Stimulated activated CD4-positive, alpha-beta T cell treated with anti-CD3 and anti-CD28 coated beads, Interleukin-12 subunit alpha, Interleukin-12 subunit beta, amount 100 ng/mL, for 48 hours (primary cell): ENCODE measurements at places on chromosomes 4 and X.
A peak's percentile ranks its signal among the peaks of the same experiment; 100 is the strongest.

DNA sequence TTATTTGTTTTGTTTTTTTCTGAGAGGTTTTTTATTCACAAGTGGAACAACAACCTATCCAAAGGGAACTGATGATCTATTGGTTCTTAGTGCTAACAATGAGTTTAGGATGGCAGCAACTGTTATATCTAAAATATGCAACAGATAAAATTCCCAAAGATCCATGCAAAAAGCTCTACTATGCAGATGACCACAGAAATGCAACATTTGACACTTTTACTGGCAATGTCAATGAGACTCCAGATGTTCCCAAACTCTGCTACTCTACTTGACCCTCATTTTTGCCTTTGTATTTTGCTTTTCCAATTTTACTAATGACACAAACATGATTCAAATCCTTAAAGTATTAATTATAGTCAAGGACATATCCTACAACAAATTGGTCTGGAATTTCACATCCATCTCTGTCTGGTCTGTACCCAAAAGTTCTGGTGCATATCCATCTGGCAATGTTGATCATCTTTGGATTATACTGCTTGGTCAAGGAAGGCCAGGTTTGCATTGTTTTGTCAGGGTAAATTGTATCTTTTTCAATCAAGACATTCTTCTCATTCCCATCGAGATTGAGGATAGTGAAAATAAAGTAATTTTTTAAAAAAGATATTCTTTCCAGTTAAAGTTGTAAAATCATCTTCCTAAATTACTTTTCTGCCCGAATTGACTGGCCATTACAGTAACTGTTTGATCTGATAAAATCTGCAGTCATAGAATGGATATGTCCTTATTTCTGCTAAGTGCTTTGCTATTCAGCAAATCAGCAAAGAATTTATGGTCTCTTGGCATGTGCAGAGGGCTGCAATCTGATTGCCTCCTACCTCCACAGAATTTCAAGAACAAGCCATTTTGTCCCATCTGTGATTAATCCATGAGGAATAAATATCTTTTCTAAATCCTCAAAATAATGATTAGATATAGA is 73.6 kb downstream of the FGFBP1 start:
- DNase-seq = no peak

DNA sequence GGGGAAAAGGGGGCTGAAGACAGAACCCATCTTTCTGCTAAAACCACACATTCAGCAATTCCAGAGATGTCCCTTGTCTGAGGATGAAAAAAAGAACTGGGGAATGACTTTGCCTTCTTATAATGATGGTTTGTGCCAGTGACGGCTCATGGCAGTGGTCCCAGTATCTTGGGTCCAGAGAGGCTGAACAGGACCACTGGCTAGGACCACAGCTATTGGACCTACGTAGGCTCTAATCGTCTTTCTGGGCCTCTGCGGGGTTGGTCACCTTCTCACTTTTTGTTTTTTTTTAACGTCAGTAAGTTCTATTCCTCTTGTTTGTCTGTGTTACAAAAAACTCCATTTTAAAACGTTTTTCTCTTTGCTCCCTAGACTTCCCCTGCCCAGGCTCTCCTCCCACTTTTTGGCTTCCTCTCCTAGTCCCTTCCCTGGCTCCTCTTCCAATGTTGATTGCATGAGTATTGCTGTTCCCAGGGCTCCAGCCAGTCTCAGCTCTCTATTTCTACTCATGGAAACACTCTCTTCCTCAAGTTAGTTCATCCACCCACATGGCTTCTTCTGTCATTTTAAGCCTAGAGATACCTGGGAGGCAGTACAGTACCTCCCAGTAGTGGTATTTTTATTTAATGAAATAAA is 52.6 kb upstream of the STX18 start:
- no peak for DNase-seq

- DNase-seq = no peak
Observed at GRCh38 chr4:40205259-40206198, 8.7 kb downstream of the RHOH start.

DNA sequence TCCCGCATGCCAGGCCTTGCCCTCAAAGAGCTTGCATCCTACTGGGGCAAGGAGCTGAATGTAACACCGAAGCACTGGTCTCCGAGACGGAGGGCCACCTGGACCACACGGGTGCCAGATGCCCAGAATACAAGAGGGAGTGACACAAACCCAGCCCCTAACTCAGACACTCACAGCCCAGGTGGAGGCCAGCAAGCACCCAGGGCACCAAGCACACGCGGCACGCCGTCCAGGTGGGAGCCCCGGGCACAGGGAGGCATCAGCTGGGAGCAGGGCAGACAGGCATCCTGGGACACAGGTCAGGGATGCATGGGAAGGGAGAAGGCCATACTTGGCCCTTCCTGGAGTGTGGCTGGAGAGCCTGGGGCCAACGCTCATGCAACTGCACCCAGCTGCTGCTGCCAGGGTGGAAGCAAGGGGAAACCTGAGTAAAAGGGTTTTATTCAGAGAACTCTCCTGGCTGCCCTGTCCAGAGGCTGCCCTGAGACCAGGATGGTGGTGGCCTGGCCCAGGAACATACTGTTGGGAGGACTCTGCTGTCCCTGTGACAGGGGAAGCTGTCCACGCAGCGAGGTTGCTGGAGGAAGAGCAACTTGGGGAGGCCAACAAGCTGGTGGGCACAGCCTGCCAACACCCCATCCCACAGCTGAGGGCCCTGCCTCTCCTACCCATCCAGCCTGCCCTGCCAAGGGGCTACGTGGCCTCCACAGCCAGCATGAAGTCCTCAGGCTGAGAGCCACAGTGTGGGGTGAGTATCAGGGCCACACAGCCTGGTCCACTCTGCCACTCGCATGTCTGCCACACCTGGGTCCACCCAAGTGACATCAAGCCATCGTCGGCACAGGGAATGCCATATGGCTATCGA is 22.2 kb upstream of the PPP2R2C start:
- DNase-seq = no peak

GRCh38 chr4:70902577-70903290 is 565 bp downstream of the MOB1B start:
- peak; percentile 1 for DNase-seq

GRCh38 chr4:43754566-43754965 is 694.0 kb downstream of the KCTD8 start:
- no peak for DNase-seq

GRCh38 chr4:127450276-127450675 is 182.5 kb upstream of the INTU start:
- DNase-seq = no peak

- no peak for DNase-seq
Observed at GRCh38 chr4:126427853-126428252, 1113.1 kb downstream of the FAT4 start.

GRCh38 chr4:170698334-170698733 is 608.6 kb upstream of the AADAT start:
- no peak for DNase-seq

GRCh38 chr4:181520790-181521189 is 722.4 kb upstream of the TENM3 start:
- DNase-seq = no peak

DNA sequence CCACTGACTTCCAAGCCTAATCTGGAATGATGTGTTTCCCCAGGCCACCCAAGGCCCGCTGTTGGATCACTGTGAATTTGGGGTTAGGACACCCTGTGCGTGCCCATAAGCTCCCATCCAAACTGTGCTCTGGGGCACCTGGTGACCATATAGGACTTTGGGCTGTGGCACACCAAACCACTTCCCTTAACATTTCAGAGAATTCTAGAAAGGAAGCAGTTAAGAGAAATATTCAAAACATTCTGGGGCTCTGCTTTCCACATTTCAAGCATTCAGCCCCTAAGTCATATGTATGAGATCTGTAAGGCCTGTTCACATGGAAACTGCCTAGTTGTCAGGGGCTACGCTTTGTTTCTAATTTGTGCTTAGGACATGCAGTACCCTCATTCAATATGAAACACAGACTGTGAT is 14.4 kb downstream of the VGLL1 start:
- DNase-seq = no peak

- peak; percentile 54 for DNase-seq
Observed at GRCh38 chrX:80807992-80808735, 1.5 kb downstream of the BRWD3 start.

GRCh38 chrX:39613482-39613995 is 484.2 kb downstream of the BCOR start:
- no peak for DNase-seq

DNA sequence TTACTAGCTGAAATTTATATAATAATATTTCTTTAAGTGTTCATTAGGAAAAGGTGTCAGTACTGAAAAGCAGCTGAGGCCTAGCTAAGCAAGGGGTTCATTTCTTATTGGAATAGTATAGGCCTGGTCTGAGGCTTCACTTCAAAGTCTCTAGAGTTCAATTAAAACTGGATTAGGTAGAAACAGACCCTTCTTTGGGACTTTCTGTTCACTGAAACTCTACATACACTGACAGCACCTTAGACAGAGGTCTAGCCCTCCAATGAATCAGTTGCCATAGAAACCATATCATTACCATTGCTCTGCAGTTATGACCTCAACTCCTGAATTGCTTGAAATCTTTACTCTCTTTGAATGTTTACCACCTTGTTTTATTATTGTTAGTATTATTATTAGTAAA is 86.4 kb upstream of the MAB21L2 start:
- no peak for DNase-seq

DNA sequence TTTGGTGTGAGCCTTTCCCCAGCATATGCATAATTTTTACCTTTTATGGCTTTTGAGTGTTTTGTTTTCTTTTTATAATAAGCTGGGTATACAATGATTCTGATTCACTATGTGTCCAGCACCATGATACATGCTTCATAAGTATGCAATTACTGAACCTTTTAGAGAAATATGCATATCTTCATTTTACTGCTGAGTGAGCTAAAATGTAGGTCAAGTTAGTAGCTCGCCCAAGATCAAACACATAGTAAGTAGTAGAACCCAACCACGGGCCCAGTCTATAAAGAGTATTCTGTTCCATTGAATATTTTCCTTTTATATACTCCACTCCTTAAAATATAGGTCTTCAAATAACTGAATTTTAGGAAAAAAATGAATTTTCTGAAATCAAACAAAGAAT is 362.4 kb upstream of the HTR2C start:
- DNase-seq = no peak

DNA sequence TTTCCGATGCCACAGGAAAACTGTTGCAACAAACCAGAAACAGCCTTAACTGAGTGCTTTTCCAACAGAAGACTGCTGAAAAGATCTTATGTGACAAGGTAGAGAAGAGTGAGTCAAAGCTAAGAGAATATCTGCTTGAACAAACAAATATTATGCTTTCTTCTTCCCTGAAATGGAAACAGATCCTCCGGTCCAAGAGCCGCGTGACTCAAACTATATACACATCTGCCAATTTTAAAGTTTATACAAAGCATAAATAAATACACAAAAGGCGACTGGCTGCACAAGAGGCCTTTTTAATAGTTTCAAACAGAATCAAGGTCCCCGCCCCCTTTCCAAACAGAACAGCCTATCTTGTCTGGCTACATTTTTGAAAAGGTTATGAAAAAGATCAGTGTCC is 329.7 kb upstream of the F9 start:
- DNase-seq = no peak

DNA sequence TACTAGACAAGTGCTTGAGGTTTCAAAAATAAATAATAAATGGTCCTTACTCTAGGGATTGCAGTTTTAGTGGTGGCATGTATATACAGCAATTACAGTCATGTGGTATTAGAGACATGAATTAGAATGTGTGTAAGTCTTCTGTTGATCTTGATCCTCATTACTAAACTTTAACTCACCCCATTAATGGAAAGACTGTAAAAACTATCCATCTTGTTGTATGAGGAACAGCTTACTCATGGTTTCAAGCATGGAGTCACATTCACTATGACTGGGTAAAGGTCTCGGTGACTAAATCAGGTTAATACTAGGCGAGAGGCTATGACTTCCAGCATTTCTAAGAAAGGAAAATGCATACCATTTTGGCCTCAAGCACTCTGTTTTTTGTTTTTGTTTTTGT is 107.0 kb upstream of the HPGD start:
- DNase-seq = no peak

GRCh38 chr4:153045111-153045982 is 109.2 kb downstream of the FHDC1 start:
- no peak for DNase-seq

DNA sequence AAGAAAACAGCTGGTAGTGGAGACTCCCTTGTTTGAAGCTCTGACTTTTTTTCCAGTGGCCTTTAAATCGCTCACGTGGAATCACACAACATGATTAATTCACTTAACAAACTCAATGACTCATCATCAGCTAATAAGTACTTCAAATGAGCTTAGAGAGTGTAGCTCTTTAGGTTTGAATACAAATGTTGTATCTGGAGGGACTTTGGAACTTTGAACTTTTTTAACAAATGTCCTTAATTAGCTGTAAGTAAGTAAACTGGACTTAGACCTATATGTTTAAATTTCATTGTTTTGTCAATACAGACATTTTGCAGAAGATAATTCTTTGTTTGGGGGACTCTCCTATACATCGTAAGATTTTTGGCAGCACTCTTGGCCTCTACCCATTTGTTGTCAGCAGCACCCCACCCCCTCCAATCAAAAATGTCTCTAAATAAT is 581.1 kb downstream of the SPRY1 start:
- no peak for DNase-seq

DNA sequence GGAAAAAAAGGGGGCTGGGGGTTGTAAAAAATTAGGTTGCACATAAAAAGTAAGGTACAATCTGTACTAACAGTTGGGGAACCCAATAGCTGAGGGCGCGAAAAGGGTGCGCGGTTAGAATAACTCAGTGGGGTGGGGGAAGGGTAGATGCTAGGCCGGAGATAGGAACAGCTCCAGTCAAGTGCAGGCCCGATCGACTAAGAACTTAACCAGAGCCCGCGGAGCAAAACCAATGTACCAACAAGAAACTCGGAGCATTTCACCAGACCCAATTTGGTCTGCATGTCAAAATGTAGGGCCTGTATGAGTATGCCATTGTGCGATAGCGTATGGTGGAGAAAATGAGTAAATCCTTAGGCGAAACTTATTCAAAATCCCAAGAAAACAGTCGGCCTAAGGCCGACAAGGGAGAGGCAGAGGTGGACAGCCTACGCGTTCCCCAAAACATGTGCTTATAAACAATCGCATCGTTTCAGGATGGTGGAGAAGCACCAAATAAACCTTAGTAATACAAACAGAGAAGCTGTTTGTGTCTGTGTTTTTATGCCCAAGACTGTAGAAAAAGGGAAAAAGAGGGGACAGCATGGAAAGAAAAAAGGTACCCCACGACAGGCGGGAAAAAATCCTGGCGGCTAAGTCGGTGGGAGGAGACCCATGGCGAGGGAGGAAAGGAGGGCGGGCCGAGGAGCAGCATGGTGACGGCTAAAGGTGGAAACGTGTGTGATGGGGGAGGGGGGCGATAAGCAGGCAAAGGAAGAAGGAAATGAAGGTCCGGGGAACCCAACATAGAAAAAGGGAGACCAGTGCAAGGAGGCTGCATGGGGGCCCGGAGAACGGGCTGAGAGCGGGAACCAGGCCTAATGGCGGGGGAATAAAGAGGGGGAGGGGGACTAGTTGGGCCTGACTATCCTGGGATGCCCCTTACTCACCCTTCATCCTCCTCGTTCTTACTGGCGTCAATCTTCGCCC is 990 bp downstream of the HNRNPD start:
- DNase-seq = peak; percentile 72

DNA sequence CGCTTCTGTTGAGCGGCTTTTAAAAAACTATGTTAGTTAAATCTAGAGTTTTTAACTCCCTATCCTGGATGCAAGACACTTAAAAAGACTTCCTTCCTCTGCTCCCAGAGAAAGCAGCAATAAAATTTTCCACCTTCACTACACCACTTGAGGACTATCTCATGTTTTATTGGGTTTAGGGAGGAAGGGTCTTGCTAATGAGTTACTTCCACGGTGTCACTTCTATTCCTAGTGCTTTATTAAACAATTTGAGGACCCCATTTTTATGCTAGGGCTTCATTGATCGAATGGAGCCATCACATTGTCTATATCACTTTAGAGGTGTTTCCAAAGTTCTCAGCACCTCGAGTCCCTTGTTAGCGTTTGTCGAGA is 3.7 kb upstream of the STIM2 start:
- DNase-seq = no peak
